Keratinocyte (primary cell): ENCODE measurements at places on chromosomes 12 and 14.

GRCh38 chr12:39905152-39905551 is 200.7 kb downstream of the SLC2A13 start:
- DNase-seq, result no peak

GRCh38 chr14:91207008-91207407 is 37.5 kb downstream of the GPR68 start:
- DNase-seq, result no peak

GRCh38 chr12:64781280-64782190 is 22.3 kb upstream of the GNS start:
- no peak for DNase-seq

DNA sequence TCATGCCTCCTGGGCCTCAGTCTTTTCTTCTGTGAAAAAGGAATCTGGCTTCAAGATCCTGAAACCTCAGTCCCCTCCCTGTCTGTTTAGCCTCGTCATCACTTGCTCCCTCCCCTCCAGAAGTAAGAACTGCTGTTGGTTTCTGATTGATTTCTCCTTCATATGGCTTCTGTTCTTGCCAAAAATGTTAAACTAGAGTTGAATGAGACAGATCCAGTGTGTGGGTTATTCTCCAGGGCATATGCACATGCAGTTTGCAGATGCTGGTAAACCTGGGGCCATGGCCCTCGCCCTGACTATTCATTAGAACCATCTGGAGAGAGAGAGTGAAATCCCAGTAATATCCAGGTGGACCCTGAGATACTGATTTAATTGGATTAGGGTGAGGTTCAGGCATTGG is 175.1 kb downstream of the TMEM132C start:
- no peak for DNase-seq

GRCh38 chr12:27422697-27423096 is 23.8 kb upstream of the SMCO2 start:
- no peak for DNase-seq

DNA sequence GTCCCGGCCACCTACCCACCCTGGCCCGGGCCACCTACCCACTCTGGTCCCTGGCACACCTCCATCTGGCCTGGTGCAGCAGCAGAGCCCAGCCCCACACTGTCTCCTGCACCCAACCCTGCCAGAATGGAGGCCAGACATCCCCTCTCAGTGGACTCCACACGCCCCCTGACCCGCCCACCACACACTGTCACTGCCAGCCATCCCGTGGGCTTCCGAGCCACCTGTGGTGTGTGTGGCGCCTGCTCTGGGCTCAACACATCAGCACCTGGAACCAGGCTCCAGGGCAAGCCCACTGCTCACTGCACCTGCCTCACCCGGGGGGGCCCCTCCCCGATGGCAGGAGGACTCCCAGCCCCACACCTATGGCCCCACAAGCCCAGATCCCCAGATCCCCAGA is 50.5 kb downstream of the FBRSL1 start:
- DNase-seq, result no peak

- DNase-seq, result no peak
Observed at GRCh38 chr12:110073049-110073831, 24.9 kb upstream of the C12orf76 start.

GRCh38 chr14:82411298-82411697 is 877.6 kb upstream of the SEL1L start:
- DNase-seq, result no peak

DNA sequence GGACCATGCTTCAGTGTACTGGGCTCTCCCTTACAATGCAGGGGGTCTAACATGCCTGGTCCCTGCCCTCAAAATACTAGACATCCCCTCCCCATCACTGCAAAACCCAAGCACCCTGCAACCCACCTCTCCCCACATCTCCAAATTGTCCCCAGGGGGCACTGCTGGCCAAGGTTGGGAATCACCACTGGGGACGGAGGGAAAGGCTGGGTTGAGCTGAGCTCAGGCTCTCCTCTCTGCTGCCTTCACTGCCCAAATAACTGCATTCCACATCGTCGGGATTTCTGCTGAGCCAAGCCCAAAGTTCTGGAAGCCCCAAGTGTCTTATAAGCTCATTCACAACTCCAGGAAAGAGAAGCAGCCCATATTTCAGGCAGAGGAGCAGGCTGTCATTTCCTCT is 69.6 kb downstream of the NT5DC3 start:
- no peak for DNase-seq

- no peak for DNase-seq
Observed at GRCh38 chr14:39267608-39268005, 33.9 kb downstream of the MIA2 start.

DNA sequence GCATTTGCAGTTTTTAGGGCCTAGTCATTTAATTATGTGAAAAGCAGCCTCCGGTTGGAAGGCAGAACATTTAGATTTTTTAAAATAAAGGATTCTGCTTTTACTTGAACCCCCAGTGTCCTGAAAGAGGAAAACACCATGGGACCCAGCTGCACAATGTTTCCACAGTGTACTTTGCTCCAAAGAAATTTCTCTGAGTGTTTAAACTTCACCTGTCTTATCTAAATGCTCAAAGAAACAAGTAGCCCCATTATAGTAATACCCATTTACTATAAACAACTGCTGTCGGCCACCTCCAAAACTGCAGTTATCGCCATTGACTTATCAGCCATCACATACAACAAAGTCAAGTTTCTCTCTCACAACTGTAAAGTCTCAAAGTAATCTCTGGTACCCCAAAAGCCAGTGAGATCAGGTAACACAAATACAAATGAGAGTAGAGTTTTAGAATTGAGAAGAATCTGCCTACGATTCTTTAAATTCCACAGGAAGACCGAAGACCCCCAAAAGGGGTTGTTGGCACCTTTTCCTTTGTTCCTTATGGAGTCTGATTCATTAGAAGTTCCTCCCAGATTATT is 205.2 kb downstream of the NUBPL start:
- DNase-seq, result no peak

- DNase-seq, result no peak
Observed at GRCh38 chr12:123387508-123388176, 3.7 kb downstream of the KMT5A start.

DNA sequence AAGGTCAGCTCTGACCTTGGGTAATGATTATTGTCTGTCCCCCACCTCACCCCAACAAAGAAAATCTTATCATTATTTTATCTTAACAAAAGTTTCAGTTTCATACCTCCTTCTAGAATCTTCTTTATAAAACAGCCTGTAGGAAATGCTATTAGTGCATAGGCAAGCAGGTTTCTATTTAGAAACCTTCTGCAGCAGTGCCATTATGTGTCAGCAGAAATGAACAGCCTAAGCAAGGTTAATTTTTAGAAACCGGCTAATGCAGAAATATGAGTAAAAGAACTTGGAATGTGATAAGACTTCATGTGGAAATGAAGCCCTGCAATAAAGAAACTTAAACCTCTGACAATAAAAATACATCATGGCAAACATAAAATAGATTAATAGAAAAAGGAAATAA is 814.4 kb downstream of the FSCB start:
- no peak for DNase-seq

DNA sequence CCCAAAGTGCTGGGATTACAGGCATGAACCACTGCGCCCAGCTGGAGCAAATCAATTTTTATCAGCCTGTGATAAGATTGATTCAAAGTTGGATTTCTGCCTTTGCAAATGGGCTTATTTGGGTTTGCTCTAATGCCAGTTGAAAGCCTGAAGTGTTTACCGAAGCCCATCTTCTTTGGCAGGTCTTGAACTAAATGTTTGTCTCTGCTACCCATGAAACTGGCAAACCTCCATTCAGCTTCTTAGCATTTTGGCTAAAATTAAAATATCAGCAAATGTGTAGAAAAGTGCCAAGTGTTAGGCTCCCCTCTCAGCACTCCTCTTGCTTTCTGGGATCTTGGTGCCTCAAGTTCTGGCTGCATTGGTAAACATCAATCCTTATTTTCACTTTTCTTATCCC is 61.5 kb downstream of the MGAT4C start:
- DNase-seq, result no peak

DNA sequence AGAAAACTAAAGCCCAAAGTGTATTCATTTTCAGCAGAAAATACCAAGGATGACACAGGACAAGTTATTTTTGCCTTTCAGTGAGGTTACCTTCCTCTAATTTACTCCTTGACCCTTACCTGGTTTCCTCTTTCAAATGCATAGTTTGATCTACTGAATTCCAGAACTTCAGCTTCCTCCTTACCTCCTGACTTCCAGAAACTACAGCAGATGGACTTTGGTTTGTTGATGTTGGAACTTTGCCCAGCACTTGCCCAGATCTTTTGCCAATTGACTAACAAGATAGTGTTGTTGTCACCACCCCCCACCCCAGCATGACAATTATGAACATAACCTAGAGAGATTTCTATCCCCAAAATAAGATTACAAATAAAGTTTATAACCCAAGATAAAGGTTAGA is 63.2 kb downstream of the NAV3 start:
- DNase-seq, result no peak

- DNase-seq, result no peak
Observed at GRCh38 chr14:64801800-64802199, 77.9 kb downstream of the SPTB start.

- DNase-seq, result no peak
Observed at GRCh38 chr14:65239143-65239937, 137.0 kb upstream of the MAX start.

DNA sequence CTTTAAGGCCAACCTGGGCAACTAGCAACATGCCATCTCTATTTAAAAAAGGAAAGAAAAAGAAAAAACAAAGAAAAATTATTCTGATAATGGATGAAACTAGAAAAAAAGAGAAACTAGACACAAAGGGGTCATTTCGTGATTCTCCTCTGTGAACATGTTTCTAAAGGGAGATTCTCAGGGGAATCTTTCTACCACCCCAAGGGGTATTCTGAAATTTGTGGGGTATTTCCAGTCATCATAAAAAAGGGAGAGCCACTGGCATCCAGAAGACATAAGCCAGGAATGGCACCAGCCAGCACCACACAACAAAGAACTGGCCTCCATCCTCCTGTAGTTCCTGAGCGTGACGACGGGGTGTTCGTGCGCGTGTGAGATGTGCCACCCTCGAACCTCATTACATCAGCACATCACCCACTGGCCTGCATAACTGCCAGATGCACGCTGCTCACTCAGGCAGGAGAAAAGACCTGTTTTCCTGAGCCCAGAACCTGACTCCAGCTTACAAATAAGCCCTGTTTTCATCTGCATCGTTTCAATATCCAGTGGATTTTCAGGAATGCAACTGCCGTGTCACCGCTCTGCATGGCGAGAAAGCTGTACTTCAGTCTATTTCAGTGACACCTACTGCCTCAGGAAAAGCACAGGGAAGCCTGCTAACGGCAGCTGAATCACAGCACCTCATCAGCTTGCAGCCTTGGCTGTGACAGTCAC is 23.9 kb downstream of the STX2 start:
- no peak for DNase-seq

DNA sequence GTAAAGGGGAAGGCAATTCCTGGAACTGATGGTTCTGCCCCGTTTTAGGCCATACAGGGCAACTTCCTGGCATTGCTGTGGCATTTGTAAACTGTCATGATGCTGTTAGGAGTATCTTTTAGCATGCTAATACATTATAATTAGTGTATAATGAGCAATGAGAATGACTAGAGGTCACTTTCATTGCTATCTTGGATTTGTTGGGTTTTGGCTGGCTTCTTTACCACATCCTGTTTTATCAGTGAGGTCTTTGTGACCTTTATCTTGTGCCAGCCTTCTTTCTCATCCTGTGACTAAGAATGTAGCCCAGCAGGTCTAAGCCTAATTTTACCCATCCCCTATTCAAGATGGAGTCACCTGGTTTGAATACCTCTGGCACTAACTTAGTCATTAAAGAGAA is 51.2 kb downstream of the TESPA1 start:
- DNase-seq, result peak; percentile 58

DNA sequence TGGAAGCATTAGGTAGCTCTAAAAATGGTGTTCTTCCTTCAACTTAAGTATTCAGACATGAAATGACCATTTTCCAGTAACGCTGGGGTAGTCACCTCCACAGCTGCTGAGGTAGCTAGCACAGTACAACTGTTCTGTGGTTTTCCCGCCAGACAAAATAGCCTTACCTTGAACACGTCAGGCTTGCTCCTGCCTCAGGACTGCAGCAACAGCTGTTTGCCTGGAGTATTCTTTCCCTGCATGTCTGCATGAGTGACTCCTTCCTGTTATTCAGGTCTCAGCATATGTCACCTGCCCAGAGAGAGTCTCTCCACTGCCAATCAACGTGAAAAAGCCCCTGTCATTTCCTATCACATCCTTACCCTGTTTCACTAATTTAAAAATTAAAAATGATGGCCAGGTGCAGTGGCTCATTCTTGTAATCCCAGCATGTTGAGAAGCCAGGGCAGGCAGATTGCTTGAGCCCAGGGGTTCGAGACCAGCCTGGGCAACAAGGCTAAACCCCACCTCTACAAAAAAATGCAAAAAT is 37.9 kb downstream of the WDR89 start:
- DNase-seq, result no peak

DNA sequence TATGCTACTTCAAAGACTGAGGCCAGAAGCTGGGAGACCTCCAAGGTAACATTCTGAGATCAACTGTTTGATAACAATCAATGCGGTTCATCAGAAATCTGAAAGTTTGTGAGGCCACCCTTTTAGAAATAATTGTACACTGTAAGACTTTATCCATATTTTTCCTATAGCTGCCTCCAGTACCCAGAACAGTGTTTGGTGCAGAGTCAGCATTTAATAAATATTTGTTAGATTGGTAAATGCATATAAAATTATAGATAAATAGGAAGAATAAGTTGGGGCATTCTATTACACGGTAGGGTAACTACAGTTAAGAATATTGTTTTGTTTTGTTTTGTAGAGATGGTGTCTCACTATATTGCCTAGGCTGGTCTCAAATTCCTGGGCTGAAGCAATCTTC is 141.4 kb downstream of the C12orf42 start:
- DNase-seq, result no peak

- DNase-seq, result peak; percentile 52
Observed at GRCh38 chr12:12872139-12872933, 19.0 kb upstream of the GPRC5A start.

GRCh38 chr12:77553976-77554619 is 276.6 kb upstream of the NAV3 start:
- DNase-seq, result no peak

DNA sequence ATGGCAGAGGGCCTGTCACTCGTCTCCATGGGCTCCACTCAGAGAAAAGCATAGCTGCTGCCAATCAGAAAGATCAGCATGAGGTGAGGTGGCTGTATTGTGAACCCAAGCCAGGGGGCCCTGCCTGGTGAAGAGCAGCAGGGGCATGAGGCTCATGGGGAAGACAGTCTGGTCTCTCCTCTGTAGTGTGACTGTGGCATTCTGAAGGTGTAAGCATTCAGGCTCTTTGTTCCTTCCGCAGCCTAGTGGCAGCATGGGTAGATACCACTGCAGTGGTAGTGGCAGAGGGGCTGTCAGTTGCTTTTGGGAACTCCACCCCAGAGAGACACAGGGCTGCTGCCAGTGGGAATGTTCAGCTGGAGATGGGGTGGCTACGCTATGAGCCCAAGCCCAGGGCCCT is 5.1 kb upstream of the CLEC4D start:
- no peak for DNase-seq

- DNase-seq, result no peak
Observed at GRCh38 chr14:102902086-102902485, 20.4 kb upstream of the AMN start.
